ENCODE measurements at places on chromosomes 5 and 9.

GRCh38 chr5:37495668-37496347 lies 116.7 kb downstream of the WDR70 start:
- DNase-seq = peak; percentile 23

- DNase-seq = no peak
Observed at GRCh38 chr5:5317976-5318375, 104.5 kb upstream of the ICE1 start.

- no peak for DNase-seq
Observed at GRCh38 chr9:86664603-86665002, 282.7 kb downstream of the GAS1 start.

DNA sequence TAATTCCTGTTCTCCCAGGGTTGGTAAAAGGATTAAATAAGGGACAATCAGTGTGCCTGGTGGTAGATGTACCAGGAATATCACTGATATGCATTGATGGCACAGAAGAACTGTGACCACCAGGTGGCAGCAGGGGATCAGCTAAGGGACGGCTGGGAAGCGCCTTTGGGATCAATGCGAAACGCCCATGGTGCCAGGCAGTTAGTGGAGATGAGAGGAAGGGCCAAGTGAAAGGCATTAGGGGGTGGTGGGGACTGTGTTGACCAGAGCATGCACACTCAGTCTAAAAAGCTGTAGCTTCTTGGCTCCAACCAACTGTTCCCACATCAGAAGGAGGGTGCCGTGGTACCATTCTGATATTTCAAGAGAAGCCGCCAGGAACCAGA lies 55.6 kb downstream of the ARHGEF37 start:
- DNase-seq = peak; percentile 56

- no peak for DNase-seq
Observed at GRCh38 chr5:127254729-127255284, 35.8 kb upstream of the MEGF10 start.

DNA sequence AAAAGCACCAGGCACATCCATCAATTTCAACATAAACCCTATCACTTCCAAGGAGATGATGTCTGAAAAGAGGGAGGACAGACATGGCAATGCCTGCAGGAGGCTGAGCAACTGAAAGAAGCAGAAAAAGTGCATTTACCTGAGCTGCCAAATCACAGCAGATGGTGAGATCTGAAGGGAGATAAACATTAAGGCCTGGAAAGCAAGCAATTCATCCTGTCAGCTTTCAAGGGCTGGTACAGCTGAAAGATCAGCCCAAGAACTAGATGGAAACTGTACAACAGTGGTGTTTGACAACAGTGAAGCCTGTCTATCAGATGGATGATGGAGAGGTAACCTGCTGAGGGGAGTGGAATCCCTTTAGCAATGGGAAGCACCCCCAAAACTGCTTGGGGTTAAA lies 433.2 kb upstream of the ZNF608 start:
- DNase-seq = no peak

GRCh38 chr9:22208846-22209585 lies 199.9 kb upstream of the CDKN2B start:
- DNase-seq = peak; percentile 50

- DNase-seq = no peak
Observed at GRCh38 chr5:109574985-109575384, 114.7 kb upstream of the MAN2A1 start.

DNA sequence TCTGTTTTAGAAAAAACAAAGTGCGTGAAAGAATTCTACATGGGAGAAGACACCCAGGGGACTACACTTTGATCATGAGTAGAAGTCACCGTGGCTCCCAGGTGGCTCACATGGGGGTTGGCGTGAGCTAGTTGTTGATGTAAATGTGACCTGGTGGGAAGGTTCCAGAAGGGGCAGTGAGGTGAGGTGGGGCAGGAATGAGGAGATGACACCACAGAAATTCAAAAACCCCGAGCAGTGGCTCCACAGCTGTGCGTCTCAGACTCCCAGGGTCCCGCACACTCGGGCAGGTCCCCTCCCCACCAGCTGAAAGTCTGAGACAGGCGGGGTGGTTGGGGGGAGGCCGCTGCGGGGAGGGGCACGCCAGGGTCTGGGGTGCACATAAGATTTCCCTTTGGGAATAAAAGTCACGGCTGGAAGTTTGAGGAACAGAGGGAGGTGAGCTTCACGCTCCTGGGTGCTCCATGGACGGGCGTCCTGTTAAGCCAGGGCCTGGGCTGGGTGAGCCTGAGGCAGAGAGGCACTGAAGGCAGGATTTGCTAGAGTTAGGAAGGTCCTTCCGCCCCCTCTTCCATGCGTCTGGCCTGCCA lies 29.9 kb downstream of the GLT6D1 start:
- no peak for DNase-seq

DNA sequence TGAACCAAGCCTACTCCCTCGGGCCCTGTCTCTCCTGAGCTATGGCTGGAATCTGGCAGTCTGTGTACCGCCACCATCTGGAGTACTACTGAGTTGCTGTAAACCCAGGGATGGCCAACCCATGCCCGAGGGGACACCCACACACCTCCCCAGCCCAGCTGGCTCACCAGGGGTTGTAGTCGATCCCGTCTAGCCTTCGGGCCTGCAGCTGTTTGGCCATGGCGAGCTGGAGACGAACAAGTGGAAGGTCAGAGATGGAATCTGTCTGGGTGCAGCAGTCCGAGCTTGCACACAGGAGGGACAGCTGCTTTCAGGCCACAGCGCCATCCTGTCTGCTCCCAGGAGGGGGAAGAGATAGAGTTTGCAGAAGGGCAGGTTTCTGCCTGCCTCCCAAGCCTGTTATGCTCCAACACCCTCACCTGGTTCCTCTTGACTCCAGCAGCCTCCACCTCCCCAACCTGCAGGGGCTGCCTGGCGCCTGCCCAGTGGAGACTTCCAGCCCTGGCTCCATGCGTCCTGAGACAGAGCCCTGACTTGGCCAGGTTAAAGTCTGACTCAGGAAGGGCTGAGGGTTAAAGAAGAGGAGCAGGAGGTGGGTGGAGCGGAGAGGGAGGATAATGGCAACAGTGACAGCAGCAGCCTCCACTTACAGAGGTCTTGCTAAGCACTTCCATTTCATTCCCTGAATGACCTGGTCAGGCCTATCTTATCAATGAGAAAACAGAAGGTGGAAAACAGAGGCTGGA lies 15.8 kb upstream of the SPOUT1 start:
- DNase-seq = no peak

GRCh38 chr9:5976674-5977397 lies 38.6 kb downstream of the RANBP6 start:
- peak; percentile 61 for DNase-seq

DNA sequence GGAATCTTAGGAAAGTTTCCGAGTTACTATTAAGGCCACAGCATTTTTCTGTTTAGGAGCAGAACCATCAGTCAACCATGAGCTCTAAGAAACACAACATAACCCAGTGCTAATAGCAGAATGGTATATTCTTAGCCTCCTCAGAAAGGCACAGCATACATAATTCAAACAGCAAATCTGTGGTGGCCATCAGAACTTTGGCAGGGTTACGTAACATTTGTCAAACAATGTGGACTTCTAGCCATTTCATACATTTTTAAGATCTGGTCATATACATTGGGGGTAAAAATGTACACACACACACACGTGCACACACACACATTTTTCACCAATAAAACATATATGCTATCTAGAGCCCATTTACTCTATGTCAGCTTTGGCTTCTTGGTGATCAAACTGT lies 225.2 kb downstream of the GNA14 start:
- DNase-seq = no peak

DNA sequence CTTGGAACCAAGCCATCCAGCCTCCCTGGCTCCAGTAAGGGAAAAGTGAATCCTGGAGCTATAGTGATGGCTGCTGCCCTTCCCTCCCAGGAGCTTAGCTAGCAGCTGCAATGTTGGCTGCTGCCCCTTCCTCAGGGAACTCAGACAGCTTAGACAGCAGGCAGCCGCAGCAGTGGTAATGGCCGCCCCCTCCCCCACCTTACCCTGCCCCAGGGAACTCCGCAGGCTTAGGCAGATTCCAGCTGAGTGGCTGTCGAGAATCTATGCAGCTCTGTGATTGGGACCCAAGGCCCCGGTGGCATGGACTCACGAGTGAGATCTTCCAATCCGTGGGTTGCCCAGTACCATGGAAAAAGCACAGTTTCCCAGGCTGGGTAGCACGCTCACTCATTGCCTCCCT lies 378.6 kb downstream of the NNT start:
- no peak for DNase-seq

DNA sequence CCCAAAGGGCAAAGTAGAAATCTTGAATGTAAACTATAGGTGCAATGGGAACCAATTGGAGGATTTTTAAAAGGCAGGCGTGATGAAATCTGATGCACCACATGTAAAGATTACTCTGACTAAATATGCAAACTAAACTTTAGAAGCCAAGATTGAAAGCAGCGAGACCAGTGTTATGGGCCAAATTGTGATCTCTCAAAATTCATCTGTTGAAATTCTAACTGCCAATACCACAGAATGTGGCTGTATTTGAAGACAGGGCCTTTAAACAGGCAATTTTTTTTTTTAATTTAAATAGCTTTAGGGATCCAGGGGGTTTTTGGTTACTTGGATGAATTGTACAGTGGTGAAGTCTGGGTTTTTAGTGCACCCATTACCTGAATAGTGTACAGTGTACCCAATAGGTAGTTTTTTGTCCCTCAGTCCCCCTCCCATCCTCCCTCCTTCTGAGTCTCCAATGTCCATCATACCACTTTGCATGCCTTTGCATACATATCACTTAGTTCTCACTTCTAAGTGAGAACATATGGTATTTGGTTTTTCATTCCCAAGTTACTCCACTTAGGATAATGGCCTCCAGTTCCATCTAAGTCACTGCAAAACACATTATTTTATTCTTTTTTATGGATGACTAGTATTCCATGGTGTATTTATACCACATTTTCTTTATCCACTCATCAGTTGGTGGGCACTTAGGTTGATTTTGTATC lies 69.7 kb downstream of the DRD1 start:
- DNase-seq = no peak

GRCh38 chr5:1161108-1161832 lies 40.1 kb upstream of the SLC6A19 start:
- DNase-seq = no peak

Measured in common myeloid progenitor, CD34-positive (primary cell).